ENCODE measurements at places on chromosomes 2 and 18.

- no peak for DNase-seq
Measured at GRCh38 chr2:189679226-189679625, 4.8 kb downstream of the ANKAR start.

DNA sequence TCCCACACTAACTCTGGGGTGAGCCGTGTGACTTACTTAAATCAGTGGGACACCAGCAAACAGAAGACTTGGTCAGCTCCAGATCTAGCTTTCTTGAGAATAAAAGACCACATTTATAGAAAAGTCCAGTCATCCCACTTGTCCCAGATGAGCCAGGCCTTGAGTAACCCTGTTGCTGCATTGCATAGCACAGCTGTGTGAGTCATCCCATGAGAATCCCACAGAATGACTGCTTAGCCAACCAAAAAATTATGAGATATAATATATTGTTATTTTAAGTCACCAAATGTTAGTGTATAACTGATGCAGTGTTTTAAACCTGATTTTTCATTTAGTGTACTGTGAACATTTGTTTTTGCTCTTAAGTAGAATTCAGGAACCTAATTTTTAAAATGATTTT is 94.2 kb upstream of the FSHR start:
- no peak for DNase-seq

GRCh38 chr2:14930441-14930840 is 297.9 kb downstream of the LRATD1 start:
- no peak for DNase-seq

DNA sequence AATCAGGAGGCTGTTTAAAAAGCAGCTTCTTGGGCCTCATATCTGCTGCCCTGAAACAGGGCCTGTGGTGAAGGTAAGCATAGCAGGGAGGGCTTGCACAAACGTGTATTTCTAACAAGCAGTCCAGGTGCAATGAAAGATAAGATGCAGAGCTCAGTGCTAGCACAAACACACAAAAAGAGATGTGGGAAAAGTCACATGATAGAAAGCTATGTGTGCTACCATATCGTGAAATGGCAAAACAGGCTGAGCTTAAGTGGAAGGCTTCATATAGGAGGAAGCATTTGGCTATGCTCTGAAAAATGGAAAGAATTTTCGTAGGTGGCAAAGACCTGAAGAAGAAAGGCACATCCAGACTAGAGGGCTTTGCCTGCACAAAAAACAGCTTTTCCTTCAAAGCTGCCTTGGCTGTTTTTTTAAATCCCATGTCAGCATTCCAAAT is 10.2 kb downstream of the RSAD2 start:
- DNase-seq: no peak

- DNase-seq: no peak
Measured at GRCh38 chr18:57210716-57211411, 64.0 kb downstream of the BOD1L2 start.

DNA sequence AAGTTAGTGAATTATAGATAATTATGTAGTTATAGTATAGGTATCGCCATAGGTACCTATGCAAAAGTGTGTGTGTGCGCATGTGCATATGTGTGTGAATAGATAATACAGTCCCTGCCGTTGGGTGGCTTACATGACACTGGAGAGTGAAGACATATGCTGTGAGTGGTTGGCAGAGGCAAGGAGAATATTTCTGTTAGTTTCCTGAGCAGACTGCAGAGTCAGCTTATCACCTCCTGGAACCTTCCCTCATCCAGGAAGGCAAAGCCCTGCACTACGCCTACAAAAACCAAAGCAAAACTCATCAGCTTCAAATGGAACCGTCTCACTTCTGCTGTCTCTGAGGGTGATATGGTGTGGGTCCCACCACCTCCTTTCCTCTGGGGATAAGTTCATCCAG is 181.9 kb downstream of the LRRTM1 start:
- no peak for DNase-seq

DNA sequence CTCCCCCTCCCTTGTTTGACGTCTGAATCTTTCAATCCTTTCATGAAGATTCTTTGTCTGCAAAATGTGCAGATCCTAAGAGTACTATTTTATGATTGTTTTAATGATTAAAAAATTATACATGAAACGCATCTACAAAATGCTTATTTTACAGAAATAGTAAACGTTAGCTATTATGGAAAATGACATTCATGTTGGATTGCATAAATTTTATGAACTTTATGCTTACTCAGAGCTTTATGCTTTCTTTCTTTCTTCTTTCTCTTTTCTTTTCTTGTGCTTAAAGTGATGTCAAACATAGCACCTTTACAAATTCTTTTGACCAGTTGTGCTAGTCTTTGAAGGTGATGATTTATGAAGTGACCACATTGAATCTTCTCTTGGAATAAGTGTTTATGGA is 805.4 kb downstream of the ADCYAP1 start:
- no peak for DNase-seq

- peak; percentile 38 for DNase-seq
Measured at GRCh38 chr18:46481048-46481846, 175.8 kb downstream of the LOXHD1 start.

GRCh38 chr2:144924827-144925226 is 404.9 kb upstream of the ZEB2 start:
- DNase-seq: no peak

GRCh38 chr18:12056034-12056883 is 37.4 kb upstream of the ANKRD62 start:
- no peak for DNase-seq

- DNase-seq: no peak
Measured at GRCh38 chr18:37546272-37546537, 19.4 kb downstream of the CELF4 start.

GRCh38 chr2:70190418-70191243 is at the start of gene C2orf42:
Gene C2orf42, minus strand, starts transcription at chr2:70191019. Its CDS starts 9,034 bp downstream, at chr2:70181985.
- DNase-seq: peak; percentile 91

DNA sequence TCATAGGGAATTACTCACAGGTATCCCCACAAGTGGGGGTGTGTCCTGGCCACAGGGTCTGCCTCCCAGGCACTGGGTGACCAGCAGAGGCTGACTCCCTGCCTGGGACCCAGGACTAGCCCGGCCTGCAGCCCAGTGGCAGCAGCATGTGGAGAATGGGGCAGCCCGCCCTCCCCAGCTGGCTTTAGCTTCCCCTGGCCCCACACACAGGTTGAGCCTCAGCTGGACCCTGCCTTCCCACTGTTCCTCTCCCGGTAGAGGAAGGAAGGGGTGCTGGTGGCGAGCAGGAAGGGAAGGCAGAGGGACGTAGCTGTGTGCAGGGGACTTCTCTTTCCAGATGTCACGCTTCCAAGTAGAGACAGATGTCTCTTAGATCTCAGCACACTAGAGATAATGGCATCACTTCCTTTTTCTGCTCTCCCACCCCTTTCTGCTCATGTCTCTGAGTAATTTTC is 51.4 kb downstream of the EMILIN2 start:
- no peak for DNase-seq

GRCh38 chr2:209367075-209367747 is 56.6 kb upstream of the MAP2 start:
- no peak for DNase-seq
